ENCODE measurements at places on chromosomes 3 and 15. TPM values are rescaled to one million over a fixed set of nuclear protein-coding genes. Genes with fewer than 3 reads are reported as not detected.

The MCF2L2 gene
- total RNA-seq: 4.3 TPM

The SLC35G2 gene
- total RNA-seq: 0.34 TPM

The BCL2A1 gene
- 17.5 TPM for total RNA-seq

The AP3B2 gene
- total RNA-seq: not detected

The PRR20G gene
- total RNA-seq: not detected

The GOLGA8T gene
- total RNA-seq: not detected

The CLDN16 gene
- total RNA-seq: not detected

The ZNF662 gene
- total RNA-seq: 0.93 TPM
